GM06990 (cell line): ENCODE measurements at places on chromosomes 1 and 21.

DNA sequence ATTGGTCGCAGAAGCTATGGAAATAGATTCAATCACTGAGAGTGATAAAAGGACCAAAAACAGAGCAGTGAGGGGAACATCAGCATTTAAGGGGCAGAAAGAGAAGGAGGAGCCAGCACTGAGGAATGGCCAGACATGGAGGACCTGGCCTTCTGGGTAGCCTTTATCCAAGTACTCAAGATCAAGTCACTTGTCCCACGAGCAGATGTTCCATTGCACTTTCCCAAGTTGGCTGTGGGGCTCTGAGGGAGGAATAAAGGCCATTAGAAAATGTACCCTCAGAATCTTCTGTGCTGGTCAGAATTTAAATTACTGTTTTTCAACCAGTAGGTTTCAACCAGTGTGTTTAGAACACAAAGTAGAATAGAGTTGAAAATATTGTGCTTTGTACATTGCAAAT lies 55.3 kb downstream of the GIPC2 start:
- no peak for DNase-seq

GRCh38 chr1:190303501-190303900 lies 174.2 kb downstream of the BRINP3 start:
- DNase-seq: no peak

- no peak for DNase-seq
Measured at GRCh38 chr1:61356995-61357394, 274.6 kb downstream of the NFIA start.

DNA sequence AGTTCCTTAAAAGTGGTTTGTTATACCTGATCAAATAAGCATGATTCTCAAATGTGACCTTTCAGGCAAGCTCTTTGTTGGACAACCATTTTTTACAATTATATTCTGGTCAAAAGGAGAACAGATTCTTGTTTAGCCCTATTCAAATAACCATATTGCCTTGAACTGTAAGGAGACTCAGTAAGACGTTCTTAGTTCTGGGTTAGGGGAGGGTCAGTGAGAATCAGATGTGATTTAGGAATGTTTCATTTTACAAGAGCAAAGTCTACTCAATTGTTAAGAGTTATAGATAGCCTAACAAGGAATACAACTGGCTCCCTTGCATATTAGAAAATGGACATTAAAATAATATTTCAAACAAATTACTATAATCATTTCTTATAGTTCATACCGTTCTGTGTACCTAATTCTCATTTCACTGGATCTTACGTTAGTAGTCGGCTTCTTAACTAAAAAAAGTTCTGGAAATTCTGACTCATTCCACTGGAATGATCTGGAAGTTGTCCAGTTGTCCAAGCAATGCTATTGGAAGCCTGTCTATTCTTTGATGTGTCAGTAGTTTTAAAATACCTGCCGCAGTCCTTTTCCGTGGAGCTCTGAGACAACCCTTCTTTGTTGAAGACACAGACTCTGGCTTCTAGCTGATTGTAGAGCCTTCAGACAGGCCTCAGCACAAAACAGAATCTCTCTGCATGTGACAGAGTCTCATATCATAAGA lies 88.8 kb downstream of the MAST2 start:
- DNase-seq: no peak

DNA sequence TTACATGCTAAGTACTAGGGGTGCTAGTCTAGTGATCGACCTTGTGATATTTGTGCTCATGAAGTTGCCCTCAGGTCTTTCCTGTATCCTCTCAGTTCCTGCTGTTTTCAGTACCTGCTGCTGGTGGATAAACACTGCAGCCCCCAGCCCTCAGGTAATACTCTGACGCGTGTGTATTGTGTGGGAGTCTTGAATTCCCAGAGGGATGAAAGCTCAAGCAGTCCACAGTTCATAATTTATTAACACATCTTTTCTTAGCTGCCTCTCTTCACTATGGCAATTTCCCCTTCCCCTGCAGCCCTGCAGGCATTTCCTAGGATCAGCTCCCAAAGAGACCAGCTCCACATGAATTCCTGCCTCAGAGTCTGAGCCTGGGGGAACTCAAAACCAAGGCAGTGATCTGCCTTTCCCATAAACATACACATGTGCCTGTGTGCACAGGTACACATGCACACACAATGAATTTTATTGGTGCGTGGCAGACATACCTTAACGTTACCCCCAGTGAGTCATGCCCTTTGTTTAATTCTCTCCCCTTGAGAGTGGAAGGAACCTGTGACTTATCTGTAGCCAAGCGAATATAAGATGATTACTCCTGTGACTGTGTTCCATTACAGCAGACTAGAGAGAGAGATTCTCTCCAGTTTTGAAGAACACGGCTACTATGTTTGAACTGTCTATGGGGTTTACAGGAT lies 14.1 kb upstream of the HMGCS2 start:
- DNase-seq: no peak

DNA sequence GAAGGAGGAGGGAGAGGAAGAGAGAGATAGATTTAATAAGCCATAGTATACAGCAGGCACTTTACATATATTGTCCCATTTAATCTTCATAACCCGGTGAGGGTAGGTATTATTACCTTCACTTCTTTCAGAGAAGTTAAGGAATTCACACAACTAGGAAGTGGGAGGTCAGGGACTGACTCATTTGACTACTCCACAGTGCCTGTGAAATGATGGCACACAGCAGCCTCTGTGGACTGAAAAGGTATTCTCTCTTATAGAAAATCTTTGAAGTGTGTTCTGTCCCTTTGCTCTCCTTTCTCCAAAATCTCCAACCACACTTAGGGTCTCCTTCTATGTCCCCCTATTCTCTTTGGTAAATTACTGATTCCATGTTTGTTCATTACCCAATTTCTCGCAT lies 23.9 kb downstream of the PALMD start:
- no peak for DNase-seq

- DNase-seq: no peak
Measured at GRCh38 chr1:181111559-181111958, 23.1 kb downstream of the IER5 start.

DNA sequence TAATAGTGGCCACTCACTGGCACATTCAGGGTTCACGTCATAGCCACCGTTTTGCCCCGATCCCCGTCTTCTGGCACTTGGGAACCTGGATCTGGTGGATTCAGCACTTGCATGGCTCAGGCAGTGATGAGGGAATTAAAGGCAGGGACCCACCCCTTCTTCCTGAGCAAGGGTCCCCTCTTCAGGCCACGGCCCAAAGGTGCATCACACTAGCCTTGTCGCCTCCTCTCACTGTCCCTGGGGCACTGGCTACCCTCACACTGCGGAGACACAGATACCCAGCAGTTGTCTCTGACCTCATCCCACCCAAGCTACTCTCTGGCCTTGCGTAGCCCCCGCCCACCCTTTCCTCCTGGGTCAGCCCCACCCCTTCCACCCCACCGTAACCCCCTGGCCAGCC lies 19.9 kb upstream of the LDLRAP1 start:
- no peak for DNase-seq

- no peak for DNase-seq
Measured at GRCh38 chr1:32894019-32894600, 7.1 kb downstream of the TMEM54 start.

DNA sequence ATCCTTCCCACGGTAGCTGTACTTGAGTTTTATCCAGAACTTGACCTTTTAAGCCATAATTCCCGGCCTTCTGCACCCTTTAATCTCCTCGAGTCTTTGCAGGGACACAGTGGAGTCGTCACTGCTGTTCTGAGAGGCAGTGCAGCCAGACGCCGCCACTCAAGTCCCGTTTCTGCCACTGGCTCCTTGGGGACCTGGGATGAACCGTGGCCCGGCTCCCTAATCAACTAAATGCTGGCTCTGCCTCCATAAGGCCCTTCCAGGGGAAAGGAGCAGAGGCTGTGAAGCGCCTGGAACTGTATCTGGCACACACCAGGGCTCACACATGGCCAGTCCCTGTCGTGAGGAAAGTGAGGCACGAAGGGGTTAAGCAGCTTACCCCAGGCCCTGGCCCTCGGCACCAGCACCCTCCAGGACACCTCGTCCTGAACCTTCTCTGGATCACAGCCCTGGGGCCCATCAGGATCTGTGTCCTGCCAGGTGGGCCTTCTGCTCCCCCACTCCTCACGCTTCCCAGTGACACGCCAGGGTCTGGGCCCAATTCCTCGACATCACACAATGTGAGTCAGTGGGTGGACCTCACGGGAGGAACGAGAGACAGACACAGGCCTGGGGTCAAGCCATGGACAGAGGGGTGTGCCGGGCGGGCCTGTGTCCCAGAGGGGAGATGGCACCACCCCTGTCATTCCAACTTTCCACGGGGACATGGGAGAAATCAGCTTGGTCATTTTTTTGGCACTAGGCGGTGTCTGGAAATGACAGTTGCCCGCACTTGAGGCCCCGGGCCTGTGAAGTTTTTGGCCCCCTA lies 23.5 kb upstream of the C1orf174 start:
- DNase-seq: no peak

GRCh38 chr1:245247356-245247755 lies 92.6 kb downstream of the KIF26B start:
- no peak for DNase-seq

DNA sequence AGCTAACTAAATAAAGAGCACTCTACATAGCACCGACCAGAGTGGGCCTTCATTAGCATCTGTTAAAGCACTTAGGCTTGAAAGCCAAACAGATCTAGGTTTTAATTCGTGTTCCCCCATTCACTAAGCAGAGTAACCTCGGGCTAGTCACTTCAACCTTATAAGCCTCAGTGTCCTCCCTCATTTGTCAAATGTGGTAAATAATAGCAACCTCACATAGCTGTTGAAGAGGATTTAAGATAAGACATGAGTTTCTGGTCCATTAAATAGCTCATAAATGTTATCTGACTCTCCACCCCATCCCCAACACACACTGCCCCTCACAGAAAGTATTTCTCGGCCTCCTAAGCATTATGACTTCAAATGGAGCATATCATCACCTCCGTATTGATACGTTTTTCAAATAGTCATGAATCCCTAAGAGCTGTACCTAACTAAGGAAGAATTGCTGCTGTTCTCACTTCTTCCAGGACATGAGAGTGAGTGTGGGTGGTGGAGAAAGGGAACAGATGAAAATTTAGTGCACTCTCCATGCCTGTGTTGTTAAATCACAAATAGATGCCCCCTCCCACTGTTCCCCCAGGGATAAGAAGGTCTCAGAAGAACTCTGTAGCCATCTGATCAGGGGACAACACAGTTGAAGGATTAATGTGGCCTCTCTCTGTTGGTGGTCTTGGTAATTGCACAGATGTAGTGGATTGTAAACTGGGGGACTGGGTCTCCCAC lies 47.6 kb downstream of the PLPP3 start:
- no peak for DNase-seq

- DNase-seq: no peak
Measured at GRCh38 chr1:222060210-222060916, 318.5 kb upstream of the DUSP10 start.

- no peak for DNase-seq
Measured at GRCh38 chr21:24727803-24728440, 879.4 kb downstream of the MRPL39 start.

DNA sequence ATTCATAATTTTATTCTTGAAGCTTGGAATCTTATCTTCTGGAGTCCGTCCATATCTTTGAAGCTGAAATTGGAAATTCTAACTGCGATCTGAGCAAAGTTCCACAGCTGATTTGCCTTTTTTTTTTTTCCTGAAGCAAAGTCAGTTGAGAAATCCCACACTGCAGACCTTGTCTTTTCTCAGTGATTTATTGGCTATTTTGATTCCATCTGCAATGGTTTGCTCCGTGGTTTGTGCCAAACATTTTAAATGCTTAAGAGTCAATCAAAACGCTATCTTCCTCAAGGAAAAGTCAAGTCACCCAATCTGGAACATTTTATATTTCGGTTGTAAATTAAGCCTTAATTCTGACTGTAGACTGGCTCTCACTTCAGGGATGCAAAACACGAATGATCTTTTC lies 88.2 kb upstream of the GRIK1 start:
- no peak for DNase-seq

DNA sequence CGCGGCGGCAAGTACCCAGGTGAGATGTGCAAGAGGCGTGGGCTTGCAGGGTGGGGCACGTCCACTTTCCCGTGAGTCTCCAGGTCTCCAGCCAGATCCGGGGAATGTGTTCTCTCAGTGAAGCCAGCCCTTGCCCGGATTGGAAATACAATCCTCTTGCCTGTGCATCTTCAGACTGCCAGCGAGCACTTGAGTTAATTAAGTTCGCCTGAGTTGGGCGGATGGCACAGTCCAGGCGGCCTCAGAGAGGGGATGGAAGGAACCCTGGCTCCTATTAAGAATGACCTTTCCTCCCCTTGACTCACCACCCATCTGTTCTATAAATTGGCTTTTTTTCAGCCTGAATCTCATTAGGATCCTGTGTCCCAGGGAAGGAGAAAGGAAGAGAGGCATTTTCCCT lies 33.3 kb upstream of the CNTN2 start:
- no peak for DNase-seq

GRCh38 chr1:79197421-79197820 lies 190.9 kb upstream of the ADGRL4 start:
- DNase-seq: no peak

DNA sequence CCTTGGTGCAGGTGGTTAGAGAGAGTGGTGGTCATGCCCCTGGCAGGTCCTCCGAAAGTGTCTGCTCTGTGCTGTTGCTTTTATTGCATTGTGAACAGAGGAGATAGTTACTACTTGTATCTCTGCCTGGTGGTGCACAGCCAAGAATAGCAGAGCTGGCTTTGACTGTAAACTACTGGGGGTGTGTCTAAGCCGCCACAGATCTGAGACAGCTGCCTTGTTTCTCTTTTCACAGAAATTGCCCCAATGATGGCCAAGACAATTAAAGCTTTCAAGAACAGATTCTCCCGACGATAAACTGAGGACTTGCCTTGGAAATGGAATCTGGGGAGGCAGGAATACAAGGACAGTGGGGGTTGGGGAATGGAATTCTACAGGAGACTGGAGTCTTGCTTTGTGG lies 16.0 kb downstream of the ELOA start:
- DNase-seq: no peak

GRCh38 chr1:200422211-200422610 lies 12.4 kb upstream of the ZNF281 start:
- no peak for DNase-seq

DNA sequence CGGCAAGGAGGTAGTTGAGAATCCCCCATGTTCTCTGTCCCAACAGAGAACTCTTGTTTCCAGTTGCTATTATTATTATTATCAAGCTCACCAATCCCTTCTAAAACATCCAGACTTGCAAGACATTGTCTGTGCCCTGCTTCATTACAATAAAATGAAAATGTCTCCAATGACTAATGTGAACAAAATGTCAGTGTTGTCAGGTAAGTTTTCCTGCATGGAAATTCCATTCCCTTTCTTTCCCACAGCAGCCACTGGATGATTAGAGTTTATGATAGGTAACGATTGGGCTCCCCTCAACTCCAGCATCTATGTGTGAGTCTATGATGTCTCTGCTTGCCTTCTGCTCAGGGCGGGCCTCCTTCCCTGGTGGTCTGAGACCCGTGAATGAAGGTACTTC lies 8.9 kb upstream of the DYRK1A start:
- no peak for DNase-seq
